Cortex of kidney (tissue), 1 donor: ENCODE measurements at places on chromosomes 6 and 20.

- no peak for DNase-seq
Measured at GRCh38 chr20:56422076-56422823, 10.2 kb downstream of the CASS4 start.

DNA sequence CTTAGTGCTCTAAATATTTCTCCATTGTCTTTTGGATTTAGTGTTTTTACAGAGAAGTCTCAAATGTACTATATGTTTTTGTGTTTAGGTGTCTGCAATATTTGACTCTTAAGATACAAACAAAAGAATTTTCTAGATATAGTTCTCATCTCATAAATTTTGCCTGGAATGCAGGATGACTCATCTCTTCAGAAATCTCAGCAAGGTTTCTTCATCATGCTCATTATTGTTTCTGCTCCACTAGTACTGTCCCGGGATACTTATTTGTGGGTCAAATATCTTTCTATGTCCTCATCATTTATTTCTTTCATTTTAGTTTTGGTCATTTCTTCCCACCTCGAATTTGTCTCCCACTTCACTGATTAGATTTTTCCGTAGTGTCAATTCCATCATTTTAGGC, 9.5 kb downstream of the AHI1 start:
- DNase-seq: no peak

DNA sequence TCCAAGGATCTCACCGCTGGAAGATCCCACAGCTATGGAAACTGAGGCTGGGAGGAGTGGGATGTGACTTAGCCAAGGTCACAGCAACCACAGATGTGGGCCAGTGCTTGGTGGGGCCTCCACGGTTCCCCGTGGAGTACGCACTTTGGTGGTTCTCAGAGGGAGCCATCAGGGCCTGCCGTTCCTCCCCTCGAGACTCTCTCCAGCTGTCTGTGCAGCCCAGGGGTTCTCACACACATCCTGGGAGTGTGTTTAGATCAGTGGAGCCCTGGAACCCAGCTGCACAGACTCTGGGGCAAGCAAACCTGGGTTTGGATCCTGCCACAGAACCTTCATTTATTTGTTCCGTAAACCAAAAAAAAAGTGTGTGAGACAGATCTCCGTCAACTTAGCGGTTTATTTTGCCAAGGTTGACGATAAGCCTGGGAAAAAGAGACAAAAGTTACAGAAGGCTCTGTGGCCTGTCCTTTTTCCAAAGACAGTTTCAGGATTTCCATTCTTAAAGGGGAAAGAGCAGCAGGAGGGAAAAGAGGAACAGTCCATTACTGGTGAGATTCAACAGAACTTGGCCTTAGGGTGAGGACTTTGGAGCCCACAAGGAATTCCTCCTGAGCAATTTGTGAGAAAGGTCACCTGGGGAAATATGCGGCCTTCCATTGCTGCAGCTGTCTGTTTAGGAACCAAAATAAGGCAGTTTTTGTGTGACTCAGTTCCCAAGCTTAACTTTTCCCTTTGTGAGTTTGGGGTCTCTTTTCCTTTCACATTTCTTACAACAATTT, 13.6 kb upstream of the MYMX start:
- no peak for DNase-seq

DNA sequence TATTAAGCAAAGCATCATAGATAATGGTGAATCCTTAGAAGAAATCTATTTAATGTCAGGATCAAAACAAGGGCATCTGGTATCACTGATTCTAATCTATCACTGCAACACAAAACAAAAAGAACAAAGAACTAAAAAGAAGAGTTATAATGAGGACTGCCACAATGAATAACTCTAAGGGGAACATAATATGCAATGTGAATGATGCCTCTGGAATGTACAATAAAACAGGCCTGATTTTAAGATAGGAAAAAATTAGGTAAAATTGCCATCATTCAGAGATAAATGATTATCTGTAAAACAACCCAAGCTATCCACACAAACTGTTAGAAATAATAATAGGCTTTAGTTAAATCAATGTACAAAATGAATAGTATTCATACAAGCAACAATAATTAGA, 936.7 kb upstream of the CITED2 start:
- no peak for DNase-seq

DNA sequence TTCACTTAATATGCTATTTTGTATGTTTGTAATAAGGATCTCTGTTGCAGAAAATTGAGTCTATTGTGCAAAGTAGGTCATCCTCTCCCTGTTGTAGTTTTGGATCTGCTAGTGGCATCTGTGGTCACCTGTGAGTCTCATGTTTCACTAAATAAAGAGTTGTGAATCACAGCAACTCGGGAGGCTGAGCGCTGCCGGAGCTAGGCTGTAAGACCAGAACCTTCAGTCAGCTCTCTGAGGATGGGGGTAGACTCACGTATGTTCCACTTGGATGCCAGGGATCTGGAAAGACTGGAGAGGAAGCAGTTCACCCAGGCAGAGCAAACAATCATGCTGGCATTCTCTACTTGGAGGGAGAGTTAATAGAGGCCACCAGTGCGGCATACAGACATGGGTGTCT, 187.3 kb upstream of the FOXA2 start:
- no peak for DNase-seq

- no peak for DNase-seq
Measured at GRCh38 chr6:140931581-140931980, 1201.1 kb upstream of the GJE1 start.

DNA sequence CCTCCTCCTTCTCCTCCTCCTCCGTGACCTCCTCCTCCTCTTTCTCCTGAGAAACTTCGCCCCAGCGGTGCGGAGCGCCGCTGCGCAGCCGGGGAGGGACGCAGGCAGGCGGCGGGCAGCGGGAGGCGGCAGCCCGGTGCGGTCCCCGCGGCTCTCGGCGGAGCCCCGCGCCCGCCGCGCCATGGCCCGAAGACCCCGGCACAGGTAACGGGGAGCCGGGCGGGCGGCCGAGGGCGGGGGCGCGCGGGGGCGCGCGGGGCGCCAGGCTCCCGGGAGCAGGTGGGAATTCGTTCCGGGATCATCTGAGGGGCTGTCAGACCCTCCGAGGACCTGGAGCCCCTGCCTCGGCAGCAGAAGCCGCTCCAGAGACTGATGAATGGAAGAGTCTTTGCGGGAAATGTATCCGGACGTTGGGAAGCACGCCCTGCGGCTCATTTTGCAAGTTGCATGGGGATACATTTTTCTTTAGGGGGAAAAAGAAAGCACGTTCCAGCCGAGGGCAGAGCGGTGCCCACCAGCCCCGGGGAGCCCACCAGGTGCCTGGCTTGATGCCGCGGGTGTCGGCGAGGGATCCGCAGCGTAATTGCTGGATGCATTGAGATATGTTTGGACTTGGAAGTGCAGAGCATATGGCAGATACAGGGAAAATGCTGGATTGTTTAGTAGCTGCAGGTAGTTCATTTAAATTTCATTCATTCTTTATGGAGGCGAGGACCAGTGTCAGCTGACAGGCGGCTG, 394 bp downstream of the MYB start:
- no peak for DNase-seq

- DNase-seq: no peak
Measured at GRCh38 chr6:122747573-122747972, 31.9 kb upstream of the FABP7 start.

- no peak for DNase-seq
Measured at GRCh38 chr6:98838975-98839374, 4.6 kb downstream of the POU3F2 start.

DNA sequence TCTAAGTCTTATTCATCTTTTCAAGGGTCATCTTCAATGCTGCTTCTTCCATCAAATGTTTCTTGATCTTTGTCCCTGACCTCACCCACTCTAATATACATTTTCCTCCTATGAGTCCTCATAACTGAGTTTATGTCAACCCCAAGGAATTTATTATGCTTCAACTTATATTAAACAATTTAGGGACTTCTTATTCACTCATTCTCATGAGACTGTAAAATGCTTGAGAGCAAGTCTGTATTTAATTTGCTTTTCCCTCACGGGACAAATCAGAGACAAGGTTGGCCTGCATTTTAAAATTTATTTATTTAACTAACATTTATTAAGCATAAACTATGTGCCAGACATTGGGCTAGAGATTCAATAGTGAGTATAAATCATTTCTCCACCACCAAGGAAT, 312.0 kb upstream of the NT5E start:
- DNase-seq: no peak

DNA sequence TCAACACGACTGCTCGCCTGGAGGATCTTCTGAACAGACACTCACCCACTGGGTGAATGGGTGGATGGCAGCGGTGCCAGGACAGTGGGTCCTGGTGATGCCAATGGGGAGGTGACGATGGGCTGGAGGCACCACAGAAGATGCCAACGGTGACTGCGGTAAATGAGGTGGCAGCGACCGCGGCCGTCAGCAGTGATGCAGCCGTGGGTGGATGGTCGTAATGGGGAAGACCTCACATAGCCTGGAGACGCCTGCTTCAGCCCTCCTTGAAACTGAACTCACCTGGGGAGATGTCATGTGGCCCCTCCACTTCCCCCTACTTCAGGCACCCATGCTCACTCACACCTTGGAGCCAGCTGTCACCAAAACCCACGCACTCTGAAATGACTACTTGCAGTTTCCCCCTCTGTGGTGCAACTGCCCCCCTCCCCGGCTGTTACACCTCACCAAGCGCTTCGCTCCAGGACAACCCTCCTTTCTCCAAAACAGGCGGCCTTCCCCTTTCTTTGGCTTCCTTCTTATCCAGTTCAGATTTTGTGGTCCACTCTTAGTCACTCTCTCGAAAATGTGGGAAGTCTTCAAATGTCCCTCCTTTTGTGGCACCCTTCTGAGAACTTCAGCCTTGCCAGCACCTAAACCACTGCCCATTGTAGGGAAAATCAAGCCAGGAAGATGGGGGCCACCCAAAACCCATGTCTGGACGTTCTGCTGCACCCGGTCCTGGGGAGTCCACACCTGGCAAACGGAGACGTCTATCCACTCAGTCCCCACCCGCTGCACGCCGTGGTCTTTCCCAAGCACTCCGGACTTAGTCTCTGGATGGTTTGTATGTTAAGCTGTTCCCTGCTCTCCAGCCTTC, 10.4 kb upstream of the ABHD16B start:
- DNase-seq: no peak

DNA sequence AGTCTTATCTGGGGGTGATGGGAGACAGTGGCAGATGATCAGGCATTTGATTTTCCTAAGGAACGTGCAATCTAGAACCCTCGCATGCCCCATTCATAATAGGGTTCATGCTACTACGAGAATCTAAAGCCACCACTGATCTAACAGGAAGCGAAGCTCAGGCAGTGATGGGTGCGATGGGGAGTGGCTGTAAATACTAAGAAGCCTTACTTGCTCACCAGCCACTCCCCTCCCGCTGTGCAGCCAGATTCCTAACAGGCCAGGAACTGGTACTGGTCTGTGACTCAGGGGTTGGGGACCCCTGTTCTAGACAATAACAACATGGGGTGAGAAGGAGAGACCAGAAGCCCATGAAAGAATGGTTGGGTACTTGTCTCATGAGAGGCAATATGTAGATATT, 4.5 kb downstream of the TREML4 start:
- DNase-seq: no peak

DNA sequence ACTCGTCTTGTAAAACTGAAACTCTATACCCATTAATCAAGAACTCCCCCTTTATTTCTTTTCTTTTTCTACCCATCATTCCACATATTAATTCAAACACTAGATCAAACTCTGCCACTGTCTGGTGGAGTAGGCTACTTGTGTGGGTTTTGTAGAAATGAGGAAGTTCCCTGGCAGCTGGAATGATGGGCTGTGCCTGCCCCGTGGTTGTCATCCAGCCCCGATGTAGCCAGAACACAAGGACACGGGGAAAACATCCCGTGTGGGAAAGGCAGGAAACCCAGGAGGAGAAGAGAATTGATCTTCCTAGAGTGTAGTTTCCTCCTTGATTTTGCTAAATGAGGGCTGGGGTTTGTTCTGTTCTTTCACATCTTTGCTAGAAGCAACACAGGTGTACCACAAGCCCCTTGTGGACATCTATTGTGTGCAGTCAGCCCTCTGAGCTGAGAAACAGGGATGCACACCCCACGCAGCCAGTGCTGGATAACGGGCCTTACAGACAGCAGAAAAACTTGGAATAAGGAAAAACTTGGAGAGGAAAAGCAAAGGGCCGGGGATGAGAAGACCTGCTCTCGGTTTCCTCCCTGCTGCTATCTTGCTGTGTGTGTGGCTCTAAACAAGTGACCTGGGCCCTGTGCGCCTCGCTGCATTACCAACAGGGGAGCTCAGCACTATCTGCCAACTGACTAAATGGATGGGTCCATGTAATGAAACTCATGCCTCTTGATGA, 88.0 kb downstream of the SCML4 start:
- DNase-seq: no peak

- no peak for DNase-seq
Measured at GRCh38 chr6:170288091-170288631, 2.7 kb downstream of the DLL1 start.

- DNase-seq: no peak
Measured at GRCh38 chr20:3248167-3248992, 9.4 kb upstream of the SLC4A11 start.

- no peak for DNase-seq
Measured at GRCh38 chr6:53258774-53259155, 90.0 kb downstream of the ELOVL5 start.

- no peak for DNase-seq
Measured at GRCh38 chr6:53284901-53285300, 63.8 kb downstream of the ELOVL5 start.

- no peak for DNase-seq
Measured at GRCh38 chr6:151209071-151209831, 30.5 kb upstream of the AKAP12 start.

GRCh38 chr20:32967961-32968457, 36.2 kb downstream of the SUN5 start:
- DNase-seq: no peak

DNA sequence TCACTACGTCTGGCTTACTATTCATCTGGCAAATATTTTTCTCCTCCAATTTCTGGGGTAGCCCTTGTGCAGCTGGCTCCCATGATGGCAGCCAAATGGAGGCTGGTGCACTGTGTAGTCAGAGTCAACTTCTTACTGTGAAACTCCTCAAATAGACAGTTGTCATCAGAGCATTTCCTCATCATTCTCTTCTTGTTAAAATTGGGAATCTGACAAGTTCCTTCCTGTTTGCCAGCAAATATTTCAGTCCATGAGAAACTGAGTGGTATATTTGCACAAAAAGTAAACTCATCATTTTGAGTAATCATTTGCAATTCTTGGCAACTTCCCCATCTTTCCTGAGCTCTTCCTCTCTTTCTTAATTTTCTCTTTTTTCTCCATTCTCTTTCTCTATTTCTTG, 394.9 kb upstream of the RGS17 start:
- DNase-seq: no peak

DNA sequence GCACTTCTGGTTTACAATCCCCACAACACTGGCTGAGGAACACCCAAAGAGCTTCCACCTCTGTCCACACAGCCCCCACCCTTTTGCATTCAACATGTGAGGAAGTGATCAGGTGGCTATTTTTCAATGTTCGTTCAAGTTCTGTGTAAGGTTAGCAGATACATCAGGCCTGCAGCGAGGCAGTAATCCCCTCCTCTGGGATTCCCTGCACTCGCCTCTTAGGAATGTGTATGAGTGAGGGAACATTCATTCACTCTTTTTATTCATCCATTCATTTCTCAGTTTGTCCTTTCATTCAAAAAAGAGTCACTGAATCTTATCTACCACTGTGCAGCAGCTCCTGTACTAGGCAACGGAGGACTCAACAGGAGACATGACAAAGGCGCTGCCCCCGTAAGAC, 236.4 kb upstream of the PRDM1 start:
- DNase-seq: no peak
